ENCODE measurements at places on chromosomes 2 and 18. TPM values are rescaled to one million over a fixed set of nuclear protein-coding genes. Genes with fewer than 3 reads are reported as not detected.

- no peak for DNase-seq
These were observed 236.0 kb upstream of the SPHKAP start for GRCh38 chr2:228417526-228417925.

DNA sequence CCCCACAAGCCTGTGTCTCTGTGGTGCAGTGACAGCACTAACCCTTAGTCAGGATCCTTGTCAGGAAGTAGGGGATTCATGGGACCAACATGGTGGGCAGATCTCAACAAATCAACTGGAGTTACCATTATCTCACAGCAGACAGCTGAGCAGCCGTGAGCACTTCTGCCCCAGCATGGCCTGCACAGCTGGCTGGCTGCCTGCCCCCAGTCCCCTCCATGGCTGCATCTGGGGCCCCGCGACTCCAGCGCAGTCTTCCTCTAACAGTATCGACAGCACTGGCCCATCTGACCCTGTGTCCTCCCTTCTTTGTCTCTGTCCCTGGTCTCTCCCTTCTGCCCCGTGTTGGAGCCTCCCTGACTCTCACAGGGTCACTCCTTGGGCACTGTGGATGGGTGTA is 4.7 kb upstream of the ADCY3 start:
- no peak for DNase-seq

- DNase-seq: no peak
These were observed 613.9 kb downstream of the IRS1 start for GRCh38 chr2:226185616-226186211.

SPDYA gene
- not detected for total RNA-seq

GRCh38 chr2:159817283-159817682 is 19.3 kb upstream of the CD302 start:
- DNase-seq: no peak

- no peak for DNase-seq
These were observed 881.0 kb downstream of the CPS1 start for GRCh38 chr2:211437396-211437795.

- no peak for DNase-seq
These were observed 280.3 kb upstream of the SKOR2 start for GRCh38 chr18:47531717-47532116.

GRCh38 chr18:76005632-76006208 is 489.3 kb downstream of the ZNF516 start:
- no peak for DNase-seq

LOXHD1 gene
- not detected for total RNA-seq

GRCh38 chr2:173792166-173792565 is 173.0 kb downstream of the SP3 start:
- no peak for DNase-seq

HOXD13 gene
- total RNA-seq: not detected

DNA sequence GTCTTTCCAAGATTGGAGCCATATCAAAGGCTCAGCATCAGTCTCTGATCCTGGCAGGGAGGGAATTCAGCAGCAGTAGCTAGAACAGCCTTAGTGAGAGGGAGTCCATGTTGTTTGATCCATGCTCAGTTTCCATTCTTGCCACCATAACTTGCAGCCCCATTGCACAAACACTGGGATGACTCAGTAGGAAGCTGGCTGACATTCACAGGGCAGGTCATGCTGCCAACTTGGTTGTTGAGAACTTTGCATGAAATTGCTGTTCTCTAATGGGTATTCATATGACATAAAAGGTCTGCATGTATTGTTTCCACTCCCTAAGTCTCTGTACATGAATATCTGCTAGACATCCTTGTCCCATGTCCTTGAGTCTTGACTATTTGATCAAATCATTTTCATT is 29.9 kb upstream of the STAT4 start:
- no peak for DNase-seq

DNA sequence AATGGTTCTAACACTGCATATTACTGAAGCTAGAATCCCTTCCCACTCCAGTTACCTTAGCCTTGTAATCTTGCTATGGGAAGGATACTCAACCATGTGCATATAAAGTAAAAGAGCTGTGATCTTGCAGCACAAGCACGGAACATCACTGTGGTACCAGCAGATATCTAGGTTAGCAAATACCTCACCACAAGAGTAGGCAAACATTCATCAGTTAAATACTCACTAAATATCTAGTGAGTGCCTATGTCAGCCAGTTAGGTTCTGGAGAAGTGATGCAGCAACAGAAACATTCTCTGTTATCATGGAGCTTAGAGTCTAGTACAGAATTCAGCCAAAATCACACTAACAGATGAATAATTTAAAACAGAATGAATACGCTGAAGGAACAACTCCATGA is 349.6 kb upstream of the UBE2E3 start:
- DNase-seq: no peak

- DNase-seq: no peak
These were observed 24.1 kb downstream of the EPB41L3 start for GRCh38 chr18:5519448-5520298.

LRRTM1 gene
- total RNA-seq: 0.37 TPM

TFPI gene
- total RNA-seq: 43.6 TPM

DNA sequence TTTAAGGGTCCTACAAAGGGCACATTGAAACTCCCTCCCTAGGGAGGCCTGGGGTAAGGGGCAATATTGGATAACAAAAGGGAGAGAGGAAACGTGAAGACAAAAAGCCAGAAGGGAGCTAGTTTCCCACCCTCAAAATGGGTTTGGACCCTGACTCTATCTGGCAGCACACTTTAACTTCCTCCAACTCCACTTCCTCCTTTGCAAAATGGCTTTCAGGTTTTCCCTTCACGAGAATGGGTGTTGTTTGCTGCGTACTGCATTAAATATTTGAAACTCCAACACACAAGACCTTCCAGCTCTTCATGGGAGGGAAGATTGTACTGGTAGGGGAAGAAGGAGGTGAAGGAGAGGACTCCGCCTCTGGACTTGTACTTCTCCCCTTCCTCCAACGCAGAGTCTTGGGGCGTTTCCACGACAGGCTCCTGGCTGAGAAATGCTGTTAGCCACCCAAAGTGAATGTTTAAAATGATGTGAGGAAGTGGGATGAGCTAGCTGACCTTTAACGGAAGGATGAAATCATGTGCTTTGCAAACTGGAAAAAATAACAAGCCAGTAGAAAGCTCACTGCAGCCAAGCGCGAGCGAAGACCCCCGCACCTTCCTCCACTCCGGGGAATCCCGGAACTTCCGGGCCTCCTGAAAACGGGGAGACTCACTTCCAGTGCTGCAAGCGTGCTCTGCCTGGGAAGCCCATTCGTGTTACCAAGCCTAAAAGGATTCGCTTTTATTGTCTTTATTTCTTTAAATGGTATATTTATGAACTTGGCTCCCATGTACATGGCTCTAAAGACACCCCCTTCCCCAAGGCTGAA is 85.6 kb downstream of the VIT start:
- DNase-seq: no peak

GRCh38 chr2:217989221-217989948 is 13.4 kb downstream of the TNS1 start:
- DNase-seq: no peak

DNA sequence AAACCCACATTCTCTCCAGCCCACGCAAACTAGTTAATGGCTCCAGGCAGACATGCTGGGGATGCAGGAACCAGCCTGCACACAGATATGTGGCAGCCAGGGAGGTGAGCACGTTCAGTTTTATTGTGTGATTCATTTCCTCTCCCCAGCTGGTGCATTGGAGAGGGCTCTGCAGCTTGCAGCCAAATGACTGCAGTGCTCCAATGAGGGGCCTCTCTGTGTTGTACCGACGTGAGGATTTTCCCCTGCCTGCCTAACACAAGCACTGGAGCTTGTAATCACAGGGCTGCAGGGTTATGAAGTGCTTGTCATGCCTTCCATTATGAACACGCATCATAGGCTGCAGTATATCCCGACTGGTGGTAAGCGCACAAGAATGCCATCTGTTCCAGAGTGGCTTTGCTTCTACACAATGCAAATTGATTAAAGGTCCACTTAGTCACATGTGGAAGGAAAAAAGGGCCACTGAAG is 92.3 kb upstream of the THUMPD2 start:
- DNase-seq: no peak

DNA sequence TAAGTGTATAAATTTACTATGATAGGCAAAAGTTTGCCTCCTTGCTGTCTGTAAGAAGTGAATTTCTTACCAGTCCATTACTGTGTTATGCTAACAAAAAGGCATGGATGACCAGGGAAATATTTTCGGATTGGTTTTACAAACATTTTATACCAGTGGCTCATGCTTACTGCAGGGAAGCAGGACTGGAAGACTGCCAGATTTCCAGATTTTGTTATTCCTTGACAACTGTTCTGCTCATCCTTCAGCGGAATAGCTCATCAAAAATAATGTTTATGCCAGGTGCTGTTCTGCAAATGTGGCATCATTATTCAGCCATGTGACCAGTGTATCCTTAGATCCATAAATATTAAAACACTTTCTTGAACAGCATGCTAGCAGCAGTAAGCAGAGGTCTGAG is 40.4 kb upstream of the NETO1 start:
- DNase-seq: no peak

MDH1B gene
- 0.33 TPM for total RNA-seq

FOSL2 gene
- total RNA-seq: 54.0 TPM

DNA sequence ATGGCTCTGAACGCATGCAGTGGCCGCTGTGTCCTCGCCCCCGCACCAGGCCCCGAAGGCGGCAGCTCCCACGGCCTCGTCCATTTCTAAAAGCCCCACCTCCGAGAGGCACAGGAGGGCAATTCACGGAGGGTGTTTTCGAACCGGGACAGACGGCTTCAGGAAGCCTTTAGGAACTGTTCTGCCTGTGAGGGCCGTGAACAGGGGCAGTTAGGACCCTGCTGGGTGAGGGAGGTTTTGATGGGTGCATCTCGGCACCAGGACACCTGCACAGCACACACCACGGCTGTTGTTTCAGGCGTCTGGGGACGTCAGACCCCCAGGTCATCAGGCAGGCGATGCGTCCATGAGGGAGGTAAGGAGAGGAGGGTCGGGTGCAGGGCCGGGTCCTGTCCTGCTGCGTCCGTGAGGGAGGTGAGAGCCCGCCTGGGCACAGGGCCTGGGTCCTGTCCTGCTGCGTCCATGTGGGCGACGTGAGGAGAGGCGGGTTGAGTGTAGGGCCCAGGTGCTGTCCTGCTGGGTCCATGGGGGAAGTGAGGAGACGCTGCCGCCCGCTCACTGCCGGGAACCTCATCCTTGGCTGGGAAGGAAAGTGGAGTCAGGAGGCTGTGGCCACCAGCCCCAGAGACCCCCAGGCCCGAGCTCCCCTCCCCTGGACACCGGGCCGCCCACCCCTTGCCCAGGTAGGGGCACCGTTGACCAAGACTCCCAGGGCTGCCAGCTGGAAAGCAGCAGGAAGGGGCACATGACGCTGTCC is 25.5 kb upstream of the KCNG2 start:
- DNase-seq: no peak

STON1 gene
- 15.9 TPM for total RNA-seq

GRCh38 chr2:84805250-84805958 is 75.5 kb downstream of the TRABD2A start:
- no peak for DNase-seq

- no peak for DNase-seq
These were observed at the start of gene RPRM for GRCh38 chr2:153478289-153479261. TSS of gene RPRM (minus strand) at chr2:153478762. CDS start at chr2:153478565, 197 bp downstream.

LRRC30 gene
- not detected for total RNA-seq

CYP27C1 gene
- total RNA-seq: 0.24 TPM

IL37 gene
- total RNA-seq: not detected

GRCh38 chr18:9392726-9393125 is 58.2 kb downstream of the TWSG1 start:
- no peak for DNase-seq

GRCh38 chr2:24439280-24439970 is 51.6 kb upstream of the NCOA1 start:
- DNase-seq: no peak

GRCh38 chr2:67650291-67651133 is 253.4 kb downstream of the ETAA1 start:
- DNase-seq: peak; percentile 94

- no peak for DNase-seq
These were observed 214.8 kb downstream of the IKZF2 start for GRCh38 chr2:212936572-212936971.

DNA sequence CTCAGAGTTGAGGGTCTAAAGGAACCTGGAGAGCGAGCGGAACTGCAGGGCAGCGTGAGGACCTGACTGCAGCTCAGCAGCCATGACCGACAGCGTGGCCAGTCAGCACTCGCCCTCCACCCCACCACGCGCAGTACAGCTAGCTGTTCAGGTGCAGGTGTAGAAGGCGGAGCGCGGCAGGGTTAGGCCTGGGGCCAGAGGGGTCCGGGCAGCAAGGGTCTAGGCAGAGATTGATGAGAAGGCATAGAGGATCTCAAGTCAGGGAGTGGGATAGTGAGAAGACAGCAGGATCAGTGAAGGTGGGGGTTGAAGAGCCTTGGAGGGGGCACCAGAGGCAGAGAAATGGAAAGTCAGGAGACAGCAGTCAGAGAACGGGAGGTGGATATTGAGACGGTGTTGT is 71.0 kb downstream of the STEAP3 start:
- DNase-seq: no peak

- DNase-seq: peak; percentile 91
These were observed at the start of gene SPAG16 for GRCh38 chr2:213284105-213285090. TSS of gene SPAG16 (plus strand) at chr2:213284464.

- no peak for DNase-seq
These were observed 35.6 kb upstream of the ZSWIM2 start for GRCh38 chr2:186884587-186884986.

DNA sequence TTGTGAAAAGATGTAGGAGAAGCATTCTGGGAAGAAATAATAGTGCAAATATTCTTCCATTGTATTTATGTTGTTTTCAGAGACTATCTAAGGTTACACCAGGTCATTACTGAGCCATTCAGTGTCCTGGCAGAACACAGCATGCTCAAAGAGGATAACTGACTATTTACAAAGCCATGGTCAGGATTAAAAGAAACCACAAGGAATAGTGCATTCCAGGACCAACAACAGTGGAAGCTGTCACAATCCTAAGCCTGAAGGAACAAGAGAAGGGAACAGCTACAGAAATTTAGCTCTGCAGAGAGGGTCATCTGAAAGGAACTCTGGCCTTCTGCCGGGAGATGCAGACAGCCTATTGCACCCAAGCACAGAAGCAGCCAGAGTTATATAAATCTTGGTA is 116.7 kb downstream of the DSC3 start:
- DNase-seq: no peak

- no peak for DNase-seq
These were observed 501.6 kb upstream of the TNP1 start for GRCh38 chr2:217361483-217361880.

CHRNG gene
- not detected for total RNA-seq

GRCh38 chr2:215522237-215522636 is 86.4 kb upstream of the FN1 start:
- no peak for DNase-seq

DNA sequence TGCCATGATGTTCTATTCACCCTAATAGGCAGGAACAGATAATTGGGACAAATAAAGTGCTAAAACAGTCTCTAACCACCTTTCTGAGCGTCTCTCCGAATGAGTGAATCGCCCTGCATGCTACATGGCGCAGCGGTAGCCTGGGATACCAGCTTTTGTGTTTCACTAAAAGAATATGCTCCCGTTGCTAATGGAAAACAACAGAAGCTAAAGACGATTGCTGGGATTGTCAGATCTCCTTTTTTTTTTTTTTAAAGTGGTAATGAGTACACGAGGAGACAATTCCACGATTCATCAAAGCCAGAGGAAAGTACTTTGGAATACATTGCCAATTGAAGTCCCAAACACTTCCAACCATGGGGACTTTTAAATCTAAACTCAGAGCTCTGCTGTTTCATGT is 1815.3 kb upstream of the CELF4 start:
- DNase-seq: no peak

DSG1 gene
- total RNA-seq: 4.7 TPM

GRCh38 chr2:207512356-207512755 is 17.4 kb upstream of the CREB1 start:
- no peak for DNase-seq
